ENCODE measurements at places on chromosomes 12 and 14.

DNA sequence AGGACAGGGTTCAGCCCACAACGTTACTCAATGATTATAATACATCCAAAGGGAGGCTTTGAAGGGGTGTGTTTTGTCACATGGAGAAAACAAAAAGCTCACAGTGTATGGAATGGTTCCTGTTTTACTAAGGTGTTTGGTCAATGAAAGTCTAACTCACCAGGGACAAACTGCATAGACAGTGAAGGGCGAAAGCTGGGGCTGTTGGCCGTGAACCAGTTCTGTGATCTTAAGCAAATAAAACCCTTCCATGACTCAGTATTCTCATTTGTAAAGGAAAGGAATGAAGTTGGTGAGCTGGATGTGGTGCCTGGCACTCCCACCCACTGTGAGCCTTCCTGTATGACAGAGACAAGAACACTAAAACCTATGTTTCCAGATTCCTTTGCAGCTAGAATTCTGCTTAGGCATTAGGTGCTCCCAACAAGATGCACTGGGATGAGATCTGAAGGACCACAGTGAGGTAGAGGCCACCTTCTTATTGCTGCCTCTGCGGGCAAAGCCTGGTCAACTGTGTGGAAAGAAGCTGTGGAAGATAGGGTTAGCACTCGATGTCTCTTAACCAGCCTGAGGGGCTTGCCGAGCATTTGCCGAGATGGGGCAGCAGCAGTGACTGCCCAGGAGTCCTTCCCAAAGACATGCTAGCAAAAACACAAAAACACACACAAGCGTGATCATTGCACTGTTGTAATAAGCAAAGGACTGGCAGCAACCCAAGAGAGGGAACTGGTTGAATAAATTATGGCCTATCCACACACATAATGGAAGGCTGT, 48.5 kb downstream of the VCPKMT start:
- DNase-seq: no peak

DNA sequence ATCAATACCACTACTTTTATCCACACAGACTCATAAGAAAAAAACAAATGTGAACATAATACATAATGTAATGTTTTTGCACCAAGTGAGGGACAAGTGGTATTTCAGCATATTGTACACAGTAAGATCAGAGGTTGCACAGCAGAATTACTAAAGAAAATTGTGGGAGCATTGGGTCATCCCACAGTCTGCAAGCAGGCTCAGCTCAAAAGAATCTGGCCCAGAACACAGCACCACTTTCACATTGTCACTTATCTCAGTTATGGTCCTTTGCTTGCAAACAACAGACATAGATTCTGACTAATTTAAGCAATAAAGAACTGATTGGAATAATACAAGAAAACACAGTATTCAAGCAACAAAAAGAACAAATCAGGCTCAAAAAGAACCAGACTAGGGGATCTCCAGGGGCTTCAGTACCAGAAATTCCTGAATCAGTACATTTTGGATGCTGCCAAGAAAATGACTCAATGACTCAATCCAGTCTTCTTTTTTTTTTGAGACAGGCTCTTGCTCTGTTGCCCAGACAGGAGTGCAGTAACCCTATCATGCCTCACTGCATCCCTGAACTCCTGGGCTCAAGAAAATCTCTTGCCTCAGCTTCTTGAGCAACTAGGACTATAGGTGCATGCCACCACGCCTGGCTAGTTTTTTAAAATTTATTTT, 42.9 kb upstream of the EEA1 start:
- no peak for DNase-seq

DNA sequence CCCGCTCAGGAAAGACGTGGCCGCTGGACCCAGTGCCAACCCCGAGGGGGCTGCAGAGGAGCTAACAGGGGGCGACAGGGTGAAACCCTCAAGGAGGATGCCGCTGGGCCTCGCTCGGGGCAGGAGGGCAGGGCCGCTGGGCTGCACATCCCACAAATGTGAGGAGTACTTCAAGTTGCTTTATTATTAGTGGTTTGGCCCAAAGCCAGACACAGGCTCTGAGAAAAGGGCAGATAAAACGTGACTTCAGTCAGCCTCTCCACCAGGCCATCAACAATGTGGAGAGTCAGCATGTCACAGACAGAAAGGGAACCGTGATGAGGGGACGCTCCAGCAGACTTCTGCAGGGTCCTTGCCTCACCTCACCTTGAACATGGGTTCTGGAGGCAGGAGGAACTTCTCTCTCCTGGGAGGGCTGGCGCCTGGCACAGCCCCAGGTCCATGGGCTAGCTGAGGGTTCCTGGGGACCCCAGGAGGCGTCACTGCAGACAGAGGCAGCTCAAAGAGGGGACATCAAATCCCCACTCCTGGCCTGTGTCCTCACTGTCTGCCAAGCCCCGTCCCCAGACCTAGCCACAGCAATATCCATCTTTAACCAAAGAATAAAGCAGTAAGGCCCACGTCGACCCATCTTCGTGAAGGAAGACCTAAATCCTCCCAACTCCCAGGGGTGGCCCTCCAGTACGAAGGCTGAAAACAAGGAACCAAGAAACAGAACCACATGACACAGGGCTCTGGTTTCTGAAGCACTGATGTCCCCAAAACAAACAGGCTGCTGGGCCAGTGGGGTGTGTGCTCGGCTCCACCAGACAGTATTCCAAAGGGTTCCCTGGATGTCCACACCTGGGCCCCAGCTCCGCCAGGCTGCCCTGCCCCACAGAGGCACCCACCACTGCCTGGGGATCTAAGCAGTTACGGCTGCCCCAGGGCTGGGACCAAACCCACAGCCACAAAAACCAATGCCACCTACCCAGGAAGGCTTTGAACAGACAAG, 35.1 kb downstream of the CCDC85C start:
- no peak for DNase-seq

DNA sequence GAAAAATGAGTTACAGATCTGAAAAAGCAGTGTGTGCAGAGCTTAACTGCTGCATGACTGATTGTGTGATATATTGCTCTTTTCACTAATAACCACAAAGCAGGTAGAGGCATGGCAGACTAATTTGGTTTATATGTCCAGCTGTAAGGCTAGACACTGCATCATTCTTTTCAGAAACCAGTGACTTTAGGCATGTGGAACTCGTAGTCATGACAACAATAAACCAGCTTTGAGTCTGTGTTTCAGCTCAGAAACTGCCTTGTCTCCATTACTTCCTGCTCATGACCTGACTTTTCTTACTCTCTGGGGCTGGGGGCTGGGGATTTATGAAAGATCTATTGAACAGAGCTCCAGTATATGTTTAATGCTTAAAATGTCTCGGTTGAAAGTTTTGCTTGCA, 146.8 kb upstream of the LRIG3 start:
- no peak for DNase-seq

DNA sequence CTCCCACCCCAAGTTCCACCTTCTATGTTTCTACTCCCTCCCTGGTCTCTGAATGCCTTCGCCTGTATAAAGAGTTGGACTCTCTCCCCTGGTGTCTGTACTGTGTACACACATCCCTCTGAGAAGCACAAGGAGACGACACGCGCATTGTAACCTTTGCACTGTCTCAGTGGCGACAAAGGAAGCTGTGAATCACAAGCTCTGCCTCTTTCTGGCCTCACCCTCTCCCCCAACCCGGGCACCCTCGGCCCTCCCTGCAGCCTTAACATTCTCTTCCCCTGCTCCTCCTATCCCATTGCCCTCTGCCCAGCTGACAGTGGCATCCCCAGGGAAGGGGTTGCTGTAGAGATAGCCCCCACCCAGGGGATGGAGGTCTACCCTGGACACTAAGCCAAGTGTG, 2.5 kb upstream of the SMARCD1 start:
- peak; percentile 24 for DNase-seq

- peak; percentile 37 for DNase-seq
Observed at GRCh38 chr14:75521415-75522199, 662 bp upstream of the BATF start.

GRCh38 chr12:70661466-70662161, 24.4 kb upstream of the PTPRB start:
- no peak for DNase-seq

DNA sequence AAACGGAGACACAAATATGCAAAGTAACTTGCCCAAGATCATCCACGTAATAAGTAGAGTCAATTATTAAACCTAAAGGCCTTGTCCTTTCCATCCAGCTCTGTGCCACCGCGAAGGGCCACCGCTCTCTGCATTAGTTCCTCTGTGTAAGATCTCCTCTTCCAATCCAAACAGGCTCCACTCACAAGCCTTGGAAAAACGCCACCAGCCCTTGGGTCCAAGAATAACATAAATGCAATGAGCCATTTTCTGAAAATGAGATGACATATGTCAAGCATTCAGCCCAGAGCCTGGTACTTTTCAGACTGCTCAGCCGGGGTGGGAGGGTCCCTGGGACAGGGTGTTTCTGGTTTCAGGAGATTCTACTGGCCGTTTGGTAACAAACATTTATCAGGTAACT, 30.0 kb downstream of the DGLUCY start:
- DNase-seq: no peak

GRCh38 chr12:105882404-105882803, 256.4 kb downstream of the NUAK1 start:
- DNase-seq: no peak
